ENCODE measurements at places on chromosomes 1 and 21. TPM values are rescaled to one million over a fixed set of nuclear protein-coding genes. Genes with fewer than 3 reads are reported as not detected.

PTBP2 gene
- polyA plus RNA-seq, result 44.7 TPM

FHAD1 gene
- 5.2 TPM for polyA plus RNA-seq

DNA sequence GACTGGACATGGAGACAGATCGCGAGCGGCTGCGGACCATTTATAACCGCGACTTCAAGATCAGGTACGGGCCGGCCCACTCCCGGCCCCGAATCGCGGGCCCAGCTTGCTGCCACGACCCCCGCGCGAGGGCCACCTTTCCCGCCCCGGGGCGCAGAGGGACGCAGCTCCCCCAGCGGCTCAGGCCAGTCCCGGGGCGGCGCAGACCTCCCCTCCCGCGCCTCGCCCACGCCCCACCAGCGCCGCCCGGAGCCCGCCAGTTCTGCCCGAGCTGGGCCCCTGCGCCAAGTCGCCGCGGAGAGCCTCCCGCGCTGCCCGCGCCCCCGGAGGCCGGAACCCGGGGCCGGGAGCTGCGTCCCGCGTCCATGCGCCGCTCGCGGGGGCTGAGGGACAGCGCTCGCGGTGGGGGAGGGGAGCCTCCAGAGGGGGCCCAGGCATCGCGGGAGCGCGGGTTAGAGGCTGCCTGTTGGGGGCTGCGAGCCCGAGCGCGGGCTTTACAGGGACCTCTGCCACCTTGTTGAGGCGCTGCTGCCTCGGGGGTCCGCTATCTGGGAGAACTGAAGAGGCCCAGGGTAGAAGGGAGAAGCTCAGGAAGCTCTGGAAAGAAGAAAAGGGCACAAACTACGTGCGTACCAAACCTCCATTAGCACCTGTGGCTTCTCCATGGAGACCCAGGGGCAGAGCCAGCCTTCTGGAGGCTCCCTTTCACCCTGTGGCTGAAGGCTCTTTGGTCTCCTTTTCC lies 698 bp downstream of the MOV10 start:
- DNase-seq, result peak; percentile 40

- no peak for DNase-seq
Measured at GRCh38 chr21:15823486-15824150, 93.8 kb downstream of the USP25 start.

CEP170 gene
- 49.9 TPM for polyA plus RNA-seq

DNA sequence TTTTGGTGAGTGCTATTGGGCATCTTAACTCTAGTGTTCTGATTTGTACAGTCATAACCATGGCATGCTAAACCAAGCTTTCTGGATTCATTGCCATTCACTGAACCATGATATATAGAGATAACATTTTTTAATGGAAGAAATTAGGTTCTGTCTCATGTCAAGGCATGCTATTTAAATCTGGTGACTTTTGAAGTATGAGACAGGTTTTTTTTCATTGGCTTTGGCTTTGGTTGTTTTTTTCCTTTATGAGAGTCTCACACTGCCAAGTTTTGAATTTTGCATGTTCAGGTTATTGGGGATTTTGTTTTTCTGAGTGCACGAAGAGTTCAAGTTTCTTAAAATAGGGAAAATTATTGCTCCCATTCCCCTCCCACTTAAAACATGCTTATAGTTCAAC lies 141.3 kb upstream of the ADAMTS5 start:
- DNase-seq, result no peak

PLEKHN1 gene
- 0.70 TPM for polyA plus RNA-seq

DNA sequence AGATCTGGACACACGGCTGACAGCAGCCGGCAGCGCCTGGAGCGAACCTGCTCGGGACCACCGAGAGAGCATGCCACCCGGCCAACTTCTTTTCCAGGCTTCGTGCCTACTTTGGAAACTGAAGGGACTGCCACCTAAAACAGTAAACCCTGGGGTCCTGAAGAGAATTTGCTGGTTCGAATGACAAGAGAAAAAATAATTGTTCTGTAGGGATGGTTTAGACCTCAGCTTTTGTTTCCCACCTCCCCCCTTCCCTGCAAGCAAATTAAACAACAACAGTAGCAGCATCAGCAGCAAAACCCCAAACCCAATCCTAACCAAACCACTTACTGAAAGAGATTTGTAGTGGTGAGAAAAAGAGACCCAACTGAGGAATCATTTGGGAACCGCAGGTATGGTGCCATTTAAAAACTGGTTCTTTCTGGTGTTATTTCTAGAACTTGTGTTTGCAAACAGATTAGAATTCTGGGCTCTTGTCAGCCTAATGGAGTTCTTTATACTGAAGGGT lies 105.6 kb downstream of the LEPR start:
- no peak for DNase-seq

DNA sequence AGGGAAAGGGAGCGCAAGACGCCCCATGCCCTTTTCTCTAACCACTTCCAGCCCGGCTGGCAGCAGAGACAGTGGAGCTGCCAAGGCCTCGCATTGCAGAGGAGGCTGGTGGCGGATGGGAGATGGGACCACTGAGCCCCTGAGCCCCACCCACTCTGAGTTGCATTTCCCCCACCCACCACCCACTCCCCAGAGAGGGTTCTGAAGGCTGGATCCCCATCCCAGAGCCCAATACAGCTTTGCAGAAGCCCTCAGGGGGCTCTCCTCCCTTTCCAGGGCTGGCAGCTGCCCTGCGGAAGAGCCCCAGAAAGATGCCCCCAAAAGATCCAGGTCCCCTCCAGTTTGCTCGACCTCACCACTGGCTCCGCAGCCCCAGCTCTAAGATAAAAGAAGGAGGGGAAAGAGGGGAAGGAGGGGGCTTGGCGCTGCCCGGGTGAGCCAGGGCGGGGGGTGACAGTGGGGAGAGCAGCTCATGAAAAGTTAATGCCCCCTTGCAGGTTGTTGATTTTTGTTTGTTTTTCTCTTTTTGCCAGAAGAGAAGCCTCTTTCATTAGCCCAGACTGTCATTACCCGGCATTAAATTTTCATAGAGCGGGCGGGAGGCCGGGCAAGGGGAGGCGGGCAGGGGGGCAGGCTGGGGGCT lies 38.4 kb upstream of the CASZ1 start:
- DNase-seq, result no peak

- no peak for DNase-seq
Measured at GRCh38 chr1:234475167-234475793, 3.7 kb downstream of the TARBP1 start.

GRCh38 chr1:36871146-36871971 lies 163.0 kb downstream of the GRIK3 start:
- DNase-seq, result no peak

FAM229A gene
- polyA plus RNA-seq, result 7.6 TPM

USP16 gene
- 60.6 TPM for polyA plus RNA-seq

- DNase-seq, result no peak
Measured at GRCh38 chr1:230879778-230880177, 11.5 kb upstream of the C1orf198 start.

DNA sequence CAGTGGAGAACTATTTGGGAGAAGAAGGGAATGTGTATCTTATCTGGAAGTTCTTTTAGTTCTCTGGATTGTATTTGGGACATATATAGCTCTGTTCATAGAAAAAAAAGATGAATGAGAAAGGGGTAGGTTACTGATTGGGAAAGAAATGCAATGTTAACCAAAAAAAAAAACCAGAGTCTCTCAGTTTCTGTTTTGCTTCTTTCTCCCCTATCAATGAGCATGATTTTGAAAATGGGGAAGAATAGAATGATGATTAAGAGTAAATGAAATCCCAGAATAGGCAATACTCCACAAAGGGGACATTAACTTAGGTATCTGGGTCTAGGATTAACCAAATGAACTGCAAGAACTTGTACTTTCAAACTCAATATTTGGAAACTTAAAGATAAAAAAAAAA lies 92.9 kb downstream of the RHOU start:
- DNase-seq, result no peak

Measured in left renal cortex interstitium (tissue), 4 donors.